ENCODE measurements at places on chromosomes 16 and 17.

GRCh38 chr17:44177640-44178039 lies 7.1 kb downstream of the ASB16 start:
- DNase-seq = no peak

DNA sequence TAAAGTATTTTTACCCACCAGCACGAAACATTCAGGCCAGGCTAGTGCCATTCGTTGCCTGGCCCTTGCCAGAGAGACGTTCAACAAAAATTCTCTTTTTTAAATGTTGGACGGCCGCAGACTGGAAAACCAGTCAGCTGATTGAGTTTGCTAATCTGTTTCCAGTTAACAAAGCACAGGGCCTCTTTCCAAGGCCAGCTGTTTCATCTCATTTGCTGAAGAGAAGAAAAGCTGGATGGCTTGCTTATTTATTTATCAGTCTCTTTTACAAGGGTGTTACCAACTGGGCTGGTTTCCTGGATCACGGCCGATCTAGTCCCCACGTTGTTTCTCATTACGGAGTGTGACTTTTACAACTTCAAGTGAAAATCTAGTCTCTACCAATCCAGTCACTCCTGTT lies 418.7 kb upstream of the DYNLRB2 start:
- DNase-seq = no peak

GRCh38 chr16:73531021-73531420 lies 483.1 kb upstream of the ZFHX3 start:
- DNase-seq = no peak

GRCh38 chr16:48113471-48113870 lies 42.3 kb downstream of the ABCC12 start:
- DNase-seq = no peak

DNA sequence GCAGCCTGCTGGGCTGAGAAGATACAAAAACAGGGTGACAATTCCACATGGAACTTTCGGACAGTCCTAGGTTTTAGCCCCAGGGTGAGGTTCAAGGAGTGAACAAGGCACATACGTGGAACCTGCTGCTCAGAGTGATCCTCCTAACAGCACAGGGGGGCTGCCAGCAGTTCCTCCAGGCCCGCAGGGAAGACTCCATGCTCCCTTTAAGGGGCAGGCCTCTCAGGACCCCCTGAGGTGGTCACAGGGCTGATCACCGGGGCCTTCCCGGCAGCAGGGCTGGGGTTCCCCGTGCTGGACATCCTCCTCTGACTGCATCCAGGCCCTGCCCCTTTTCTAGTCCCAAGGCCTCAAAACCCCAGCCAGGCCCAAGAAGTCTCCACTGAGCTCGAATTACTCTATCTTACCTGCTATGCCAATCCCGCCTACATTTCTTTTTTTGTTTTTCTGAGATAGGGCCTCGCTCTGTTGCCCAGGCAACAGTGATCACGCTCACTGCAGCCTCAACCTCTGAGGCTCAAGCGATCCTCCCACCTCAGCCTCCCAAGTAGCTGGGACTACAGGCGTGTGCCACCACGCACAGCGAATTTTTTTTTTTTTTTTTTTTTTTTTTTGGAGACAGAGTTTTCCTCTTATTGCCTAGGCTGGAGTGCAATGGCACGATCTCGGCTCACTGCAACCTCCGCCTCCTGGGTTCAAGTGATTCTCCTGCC lies 10.4 kb downstream of the CANT1 start:
- DNase-seq = no peak

- no peak for DNase-seq
These were observed 10.6 kb downstream of the TNFAIP1 start for GRCh38 chr17:28346199-28346580.

- no peak for DNase-seq
These were observed 595.9 kb downstream of the WWOX start for GRCh38 chr16:78695391-78695790.

DNA sequence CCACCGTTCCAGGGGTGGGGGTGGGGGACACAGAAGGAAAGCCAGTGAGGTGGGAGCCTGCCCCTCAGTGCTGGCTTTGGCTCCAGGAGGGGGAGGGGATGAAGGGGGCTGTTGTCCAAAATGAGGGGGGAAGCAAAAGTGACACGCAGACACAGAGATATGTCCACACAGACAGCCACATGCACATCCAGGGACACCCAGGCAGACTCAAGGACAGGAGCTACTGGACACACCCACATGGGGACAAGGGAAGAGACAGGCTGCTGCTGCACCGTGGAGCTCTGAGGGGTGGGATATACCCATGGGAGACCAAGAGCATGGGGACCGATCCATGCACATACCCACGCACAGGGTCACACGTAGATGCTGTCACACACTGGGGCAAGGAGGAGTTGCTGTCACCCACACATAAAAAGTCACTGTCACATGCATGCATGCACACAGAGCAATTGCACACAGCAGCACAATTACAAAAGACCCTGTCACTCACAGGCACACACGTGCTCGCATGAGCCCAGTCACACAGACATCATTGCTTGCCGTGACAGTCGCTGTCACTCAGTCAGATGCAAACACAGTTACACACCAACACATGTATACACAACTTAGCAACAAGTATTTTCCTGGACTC lies 1.3 kb downstream of the THRA start:
- no peak for DNase-seq

DNA sequence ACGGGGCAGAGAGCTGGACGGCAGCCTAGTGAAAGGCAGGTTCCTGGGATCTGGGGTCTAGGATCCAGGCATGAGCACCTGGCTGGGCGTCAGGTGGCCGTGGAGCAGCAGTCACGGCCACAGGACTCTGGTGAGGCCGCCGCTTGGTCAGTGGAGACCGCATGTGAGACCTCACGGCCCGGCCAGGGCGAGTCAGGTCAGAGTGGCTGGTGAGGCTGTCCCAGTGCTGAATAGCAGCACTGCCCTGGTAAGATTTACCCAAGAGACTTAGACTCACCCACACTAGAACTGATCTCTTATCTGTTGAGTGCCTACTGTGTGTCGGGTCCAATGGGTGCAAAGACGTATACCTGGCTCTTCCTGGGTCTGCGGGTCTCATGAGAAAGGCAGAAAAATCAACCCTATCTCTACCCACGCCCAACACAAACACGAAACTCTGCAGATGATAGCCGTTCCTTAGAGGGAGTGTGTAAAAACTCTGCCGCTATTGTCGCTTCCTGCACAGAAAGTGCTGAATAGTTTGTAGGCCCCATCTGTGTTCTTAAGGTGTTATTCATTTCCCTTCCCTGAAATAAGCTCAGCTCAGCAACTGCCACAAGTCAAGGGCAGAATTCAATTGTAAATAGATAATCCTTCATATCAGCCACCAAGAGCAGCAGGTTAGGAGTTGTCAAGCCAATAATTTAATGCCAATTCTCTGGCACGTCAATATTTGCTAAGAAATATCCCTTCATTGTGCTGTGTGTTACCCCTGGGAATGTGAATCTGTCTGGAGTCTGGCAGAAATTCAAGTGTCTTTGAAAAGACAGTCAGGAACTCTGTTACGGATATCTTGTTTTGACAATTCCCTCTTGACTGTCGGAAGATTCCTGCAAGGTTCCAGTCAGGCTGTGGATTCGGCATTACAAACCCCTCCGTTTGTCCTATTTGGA lies 240.0 kb downstream of the NTN1 start:
- no peak for DNase-seq

GRCh38 chr16:31077592-31078396 lies 3.6 kb downstream of the ZNF646 start:
- DNase-seq = no peak

- DNase-seq = no peak
These were observed 23.3 kb upstream of the SLC12A3 start for GRCh38 chr16:56841659-56842058.

GRCh38 chr17:77746896-77747554 lies 211.5 kb upstream of the TNRC6C start:
- DNase-seq = no peak

DNA sequence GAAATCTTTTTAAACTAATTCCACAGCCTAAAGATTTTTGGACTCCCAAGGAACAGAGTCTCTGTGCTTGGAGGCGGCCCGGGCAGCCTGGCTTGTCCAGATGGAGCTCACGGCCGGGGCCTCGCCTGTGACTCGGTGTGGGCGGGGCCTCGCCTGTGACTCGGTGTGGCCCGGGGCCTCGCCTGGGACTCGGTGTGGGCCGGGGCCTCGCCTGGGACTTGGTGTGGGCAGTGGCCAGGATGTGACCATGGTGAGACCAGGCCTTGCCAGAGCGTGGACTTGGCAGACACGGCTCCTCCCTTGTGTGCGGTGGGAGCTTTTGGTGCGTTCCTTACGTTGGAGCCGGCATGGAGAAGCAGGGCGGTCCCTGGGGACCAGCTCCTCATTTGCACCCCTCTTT lies 92.3 kb downstream of the METRNL start:
- no peak for DNase-seq

- DNase-seq = no peak
These were observed 41.1 kb downstream of the BAHCC1 start for GRCh38 chr17:81436294-81436849.

GRCh38 chr17:70139449-70139993 lies 29.8 kb upstream of the KCNJ2 start:
- no peak for DNase-seq

- DNase-seq = no peak
These were observed 57.3 kb upstream of the RPL38 start for GRCh38 chr17:74146196-74146595.

GRCh38 chr17:57662644-57663308 lies 82.3 kb downstream of the CCDC182 start:
- peak; percentile 98 for DNase-seq

DNA sequence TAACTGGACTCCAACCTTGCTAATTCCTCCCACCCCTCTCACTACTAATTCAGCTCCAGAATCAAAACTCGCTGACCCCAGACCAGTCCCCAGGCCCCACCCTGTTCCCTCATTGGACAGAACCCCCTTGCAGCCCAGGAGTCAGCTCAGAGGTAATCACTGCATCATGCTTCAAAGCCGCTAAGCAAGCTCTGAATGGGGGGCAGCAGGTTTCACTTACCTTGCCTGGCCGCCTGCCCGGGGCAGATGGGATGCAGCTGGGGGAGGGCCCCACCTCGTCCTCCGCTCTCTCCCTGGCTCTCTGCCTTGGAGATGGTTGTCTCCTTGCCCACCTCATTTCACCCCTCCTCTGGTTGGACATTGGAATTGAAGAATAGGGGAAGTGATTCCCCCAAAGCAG lies 4.8 kb upstream of the NGFR start:
- no peak for DNase-seq

DNA sequence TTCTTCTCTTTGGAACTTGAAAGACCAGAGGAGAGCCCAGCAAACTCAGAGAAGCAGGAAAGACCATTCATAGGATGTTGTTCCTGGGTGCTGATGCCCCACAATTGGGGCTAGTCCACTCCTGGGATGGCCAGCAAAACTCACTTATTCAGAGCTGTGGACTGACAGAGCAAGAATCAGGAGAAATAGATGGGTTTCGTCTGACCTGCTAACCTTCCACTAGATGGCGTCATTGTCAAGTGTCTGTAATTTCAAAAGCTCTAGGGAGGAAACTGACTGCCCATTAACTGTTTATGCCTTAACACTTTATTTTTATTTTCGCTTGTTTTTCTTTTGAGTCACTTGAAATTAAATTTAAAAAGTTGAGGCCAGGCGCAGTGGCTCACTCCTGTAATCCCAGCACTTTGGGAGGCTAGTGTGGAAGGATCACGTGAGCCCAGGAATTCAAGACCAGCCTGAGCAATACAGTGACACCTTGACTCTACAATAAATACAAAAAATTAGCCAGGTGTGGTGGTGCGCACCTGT lies 28.7 kb upstream of the MILR1 start:
- DNase-seq = peak; percentile 65

DNA sequence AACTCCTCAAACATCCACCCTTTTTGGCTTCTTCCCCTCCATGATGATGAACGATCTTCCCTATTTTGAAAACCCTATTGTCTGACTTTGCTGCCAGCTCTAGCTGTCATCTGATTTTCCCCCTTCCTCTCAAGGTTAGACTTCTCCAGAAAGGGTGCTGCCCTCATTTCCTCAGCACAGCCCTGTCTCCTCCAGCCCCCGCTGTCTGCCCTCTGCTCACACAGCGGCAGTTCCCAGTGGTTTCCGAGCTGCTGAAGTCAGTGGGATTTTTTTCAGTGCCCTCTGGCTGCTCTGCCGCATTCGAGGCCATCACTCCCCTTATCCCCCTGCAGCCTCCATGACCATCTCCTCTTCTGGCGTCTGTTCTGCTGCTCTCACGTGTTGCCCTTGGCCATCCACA lies 26.6 kb upstream of the C17orf107 start:
- no peak for DNase-seq

DNA sequence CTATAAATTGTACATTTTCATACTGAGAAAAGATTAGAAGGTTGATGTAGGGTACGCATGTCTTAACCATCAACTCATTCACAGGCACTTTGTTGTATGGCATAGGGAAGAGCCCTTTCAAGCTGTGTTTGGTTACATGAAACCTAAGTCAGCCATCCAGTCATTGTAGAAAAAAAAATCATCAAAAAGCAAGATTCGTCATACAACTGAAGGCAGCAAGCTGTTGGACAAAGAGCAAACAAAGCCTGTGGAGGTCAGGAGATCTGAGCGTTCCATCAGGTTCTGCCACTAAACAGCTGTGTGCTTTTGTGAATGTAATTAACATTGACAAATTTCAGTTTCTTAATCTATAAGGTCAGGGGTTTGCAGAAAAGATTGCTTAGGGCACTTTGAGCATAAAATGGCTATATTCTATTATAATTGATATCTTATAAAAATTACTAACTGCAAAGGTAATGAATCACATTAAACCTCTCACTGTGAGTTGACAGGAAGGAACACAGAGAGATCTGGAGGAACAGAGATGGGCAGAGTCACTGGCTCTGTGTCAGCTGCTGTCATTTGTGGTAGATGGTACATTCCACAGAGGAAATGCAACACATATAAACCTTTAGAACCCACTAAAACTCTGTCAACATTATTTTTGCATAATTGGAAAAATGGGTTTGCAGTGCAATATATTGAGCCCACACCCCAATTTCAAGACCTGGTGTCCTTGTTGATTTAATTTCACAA lies 66.3 kb upstream of the MYOCD start:
- DNase-seq = no peak

GRCh38 chr16:88415381-88415705 lies 32.6 kb downstream of the ZNF469 start:
- DNase-seq = no peak

GRCh38 chr16:81661082-81661481 lies 118.0 kb upstream of the PLCG2 start:
- DNase-seq = no peak

GRCh38 chr16:51951668-51952298 lies 595.2 kb downstream of the TOX3 start:
- DNase-seq = no peak
